HAP-1 (cell line): ENCODE measurements at places on chromosomes 6 and 20.

DNA sequence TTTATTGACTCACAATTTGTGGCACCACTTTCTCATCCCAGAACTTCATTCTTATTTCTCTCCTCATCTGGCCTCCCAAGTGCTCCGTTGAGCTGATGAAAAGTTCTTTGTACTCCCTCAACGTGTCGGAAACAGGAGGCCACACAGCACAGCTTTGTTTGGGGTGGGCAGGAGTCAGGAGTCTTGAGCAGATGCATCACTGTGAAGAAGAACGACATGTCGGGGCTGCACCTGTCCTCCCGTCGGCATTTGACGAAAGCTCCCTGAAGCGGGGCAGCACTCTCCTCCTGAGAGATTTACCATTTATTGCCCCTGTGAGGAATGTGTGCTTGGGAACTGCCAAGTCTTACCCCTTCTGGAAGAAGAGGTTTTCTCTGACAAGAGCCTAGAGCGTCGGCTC, 28.1 kb downstream of the TAF8 start:
- no peak for DNase-seq

DNA sequence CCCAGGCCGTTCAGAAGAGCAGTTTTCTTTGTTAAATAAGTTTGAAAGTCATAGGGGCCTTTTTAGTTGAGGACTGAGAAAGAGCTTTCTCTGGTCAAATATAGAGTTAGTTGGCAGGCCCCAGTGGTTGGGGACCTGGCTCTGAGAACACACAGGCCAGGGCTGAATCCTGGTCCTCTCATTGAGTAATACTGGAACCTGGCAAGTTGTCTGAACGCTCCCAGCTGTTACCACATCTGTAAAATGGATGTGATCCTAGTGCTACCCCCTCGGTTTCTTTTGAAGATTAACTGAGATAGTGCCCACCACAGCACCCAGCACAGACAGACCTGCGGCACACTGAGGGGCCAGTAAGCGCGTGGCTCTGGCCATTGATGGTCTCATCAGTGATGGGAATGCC, 215.5 kb downstream of the ZDHHC14 start:
- DNase-seq: no peak

GRCh38 chr20:45095805-45096238, 5.1 kb downstream of the KCNS1 start:
- DNase-seq: peak; percentile 38

- no peak for DNase-seq
Measured at GRCh38 chr20:41989935-41990635, 371.9 kb upstream of the CHD6 start.

DNA sequence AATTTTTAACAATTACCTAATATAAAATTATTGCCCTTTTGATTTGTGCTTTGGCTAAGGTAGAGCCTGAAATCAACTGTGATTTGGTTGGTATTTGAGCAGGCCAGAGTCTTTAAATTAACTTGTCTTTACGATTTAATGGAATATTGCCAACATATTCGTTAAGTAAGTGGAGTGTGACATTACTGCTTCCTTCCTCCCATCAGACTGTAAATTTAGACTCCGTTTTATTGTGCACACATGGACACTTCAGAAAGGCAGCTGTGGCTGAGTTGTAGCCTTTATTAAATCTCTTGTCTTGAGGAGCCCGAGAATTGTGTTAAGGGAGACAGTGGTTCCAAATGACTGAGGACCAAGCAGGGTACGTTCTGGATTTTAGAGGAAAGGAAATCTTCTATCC, 57.4 kb downstream of the CAP2 start:
- DNase-seq: no peak

DNA sequence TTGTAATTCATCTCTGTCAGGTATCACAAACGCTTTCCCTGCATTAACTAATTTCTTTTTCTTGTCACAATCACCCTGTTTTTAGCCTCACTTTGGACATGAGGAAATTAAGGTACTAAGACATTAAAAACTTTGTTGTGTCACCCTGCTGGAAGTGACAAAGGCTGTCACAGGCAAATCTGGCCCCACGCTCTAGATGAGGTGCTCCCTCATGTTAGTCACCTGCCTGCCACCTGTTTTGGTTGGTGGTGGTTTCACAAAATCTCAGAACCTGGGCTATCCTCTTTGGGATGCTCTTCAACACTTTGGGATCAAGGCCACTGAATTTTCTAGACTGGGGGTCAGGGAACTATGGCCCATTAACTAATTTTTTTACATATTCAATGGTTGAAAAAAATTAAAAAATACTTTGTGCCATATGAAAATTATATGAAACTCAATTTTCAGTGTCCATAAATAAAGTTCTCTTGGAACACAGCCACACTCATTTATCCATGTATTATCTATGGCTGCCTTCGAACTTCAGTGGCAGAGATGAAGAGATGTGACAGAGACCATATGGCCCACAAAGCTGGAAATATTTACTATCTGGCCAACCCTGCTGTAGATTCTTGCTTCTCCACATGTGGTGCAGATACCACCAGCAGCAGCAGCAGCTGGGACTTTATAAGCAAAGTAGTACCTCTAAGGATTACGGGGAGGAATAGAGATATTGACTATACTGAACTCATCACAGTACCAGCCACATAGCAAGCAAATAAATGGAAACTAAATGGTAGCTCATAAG, 16.1 kb upstream of the TNFAIP3 start:
- no peak for DNase-seq

DNA sequence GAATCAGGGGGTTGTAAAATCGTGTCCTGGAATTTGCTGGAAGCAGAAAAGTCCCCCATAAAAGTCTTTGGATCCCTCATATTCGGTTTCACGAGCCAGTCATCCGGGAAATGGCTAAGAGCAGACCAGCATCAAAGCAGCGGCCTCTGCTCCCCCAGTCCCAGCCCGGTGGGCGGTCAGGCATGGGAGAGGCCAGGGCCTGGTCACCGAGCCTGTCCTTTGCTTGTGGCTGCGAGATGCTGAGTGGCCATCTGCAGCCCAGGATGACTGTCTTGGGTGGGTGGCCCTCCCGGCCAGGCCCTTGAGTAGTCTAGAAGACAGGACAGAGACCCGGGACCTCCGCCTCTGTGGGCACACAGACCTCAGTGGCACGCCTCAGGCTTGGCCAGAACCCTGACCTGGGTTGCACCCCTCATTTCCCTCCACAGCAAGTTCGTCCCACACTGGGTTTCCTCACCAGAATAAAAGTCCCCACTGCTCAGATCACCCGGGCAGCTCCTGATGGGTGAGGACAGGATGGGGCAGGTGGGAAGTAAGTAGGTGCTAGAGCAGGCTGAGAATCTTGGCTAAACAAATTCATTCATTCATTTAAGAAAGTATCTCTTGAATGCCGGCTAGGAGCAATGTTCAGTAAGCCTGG, 172.1 kb downstream of the BMP7 start:
- no peak for DNase-seq

DNA sequence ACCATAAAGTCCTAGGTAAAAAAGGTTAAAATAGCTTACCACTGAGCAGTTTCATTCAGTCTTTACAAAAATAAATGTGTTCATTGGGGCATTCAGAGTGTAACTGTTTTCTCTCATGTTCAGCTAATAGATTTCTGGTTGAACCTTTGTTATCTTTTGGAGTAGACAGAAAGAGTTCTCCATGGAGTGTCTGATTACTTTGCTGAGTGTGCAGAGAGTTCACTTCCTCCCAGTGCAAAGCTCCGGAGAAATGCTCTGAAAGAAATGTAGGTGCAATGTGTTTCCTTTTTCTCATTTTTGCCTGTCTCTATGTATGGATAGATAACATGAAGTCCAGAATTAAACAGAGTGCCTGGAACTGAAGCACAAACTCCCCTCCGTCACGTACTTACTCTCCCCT, 52.6 kb downstream of the JAG1 start:
- no peak for DNase-seq

DNA sequence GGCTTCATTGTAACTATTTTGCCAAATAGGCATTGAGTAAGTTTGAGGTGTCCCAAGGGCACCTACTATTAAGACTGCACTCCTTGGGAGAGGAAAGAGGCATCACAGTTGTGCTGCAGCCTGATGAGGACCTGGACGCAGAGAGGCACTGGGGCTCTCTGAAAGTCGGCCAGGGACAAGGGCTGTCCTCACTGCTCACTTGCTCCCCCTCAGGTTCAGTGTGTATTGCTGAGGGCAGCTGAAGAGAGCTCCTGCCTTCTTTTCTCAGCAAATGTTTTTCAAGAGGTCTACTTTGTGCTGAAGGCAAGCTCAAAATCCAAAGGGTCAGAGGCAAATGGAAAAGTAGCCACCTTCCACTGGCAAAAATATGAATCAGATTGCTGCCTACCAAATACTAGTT, 331.8 kb downstream of the RIMS1 start:
- DNase-seq: peak; percentile 21

GRCh38 chr20:39318911-39319310, 356.8 kb downstream of the DHX35 start:
- no peak for DNase-seq

DNA sequence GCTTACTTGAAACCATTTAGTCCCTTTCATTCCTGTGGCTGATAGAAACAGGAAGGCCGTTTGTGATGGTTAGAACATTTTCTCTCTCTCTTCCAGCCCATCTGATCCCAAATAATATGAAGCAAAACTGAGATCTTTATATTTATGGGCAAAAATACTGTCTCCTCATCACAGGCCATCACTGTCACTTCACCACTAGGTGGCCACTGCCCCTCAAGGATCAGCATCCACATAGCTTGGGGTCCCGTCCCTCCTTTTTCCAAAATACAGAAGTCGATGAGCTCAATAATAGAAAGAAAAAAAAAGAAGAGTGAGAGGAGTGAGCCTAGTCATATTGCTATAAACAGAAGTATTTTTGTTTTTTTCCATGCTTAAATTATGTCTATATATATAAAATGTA, 46.4 kb upstream of the LAMP5 start:
- no peak for DNase-seq

GRCh38 chr6:101747716-101748115, 354.2 kb downstream of the GRIK2 start:
- DNase-seq: no peak

DNA sequence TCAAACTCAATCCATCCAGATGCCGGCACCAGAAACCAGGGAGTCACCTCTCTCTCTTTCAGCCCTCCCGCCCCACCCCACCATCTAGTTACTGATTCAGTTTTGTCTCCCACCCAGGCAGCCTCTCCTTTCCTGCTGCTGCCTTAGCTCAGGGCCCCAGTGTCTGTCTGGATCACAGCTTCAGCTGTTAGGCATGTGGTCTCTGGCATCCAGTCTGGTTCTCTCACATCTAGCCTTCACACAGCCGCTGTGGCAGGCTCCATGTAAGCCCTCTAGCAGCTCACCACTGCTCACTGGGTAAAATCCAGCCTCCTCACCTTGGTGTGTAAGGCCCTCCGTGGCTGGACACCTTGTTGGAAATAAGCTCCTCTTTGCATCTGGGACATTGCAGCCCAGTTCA, 21.3 kb downstream of the AARS2 start:
- no peak for DNase-seq

- no peak for DNase-seq
Measured at GRCh38 chr6:84050408-84050807, 16.8 kb downstream of the MRAP2 start.
